T-cell (primary cell): ENCODE measurements at places on chromosomes 3 and 15.

DNA sequence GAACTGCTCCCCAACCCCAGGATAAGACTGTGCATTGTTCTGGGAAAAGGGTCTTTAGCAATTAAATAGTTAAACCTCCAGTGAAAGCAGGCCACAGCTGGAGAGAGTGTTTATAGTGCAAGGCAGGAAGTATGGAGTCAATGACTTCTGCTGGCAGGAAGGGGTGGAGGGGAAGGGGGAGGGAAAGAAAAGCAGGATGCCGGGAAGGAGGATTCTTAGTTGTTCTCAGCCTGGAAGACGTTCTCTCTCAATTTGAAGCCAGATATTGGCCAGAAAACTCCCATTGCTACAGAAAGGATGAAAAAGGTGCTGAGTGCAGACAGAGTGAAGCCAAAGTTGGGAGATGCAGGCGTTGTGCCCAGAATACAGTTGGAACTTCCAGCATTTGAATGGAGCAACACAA is 35.7 kb upstream of the ACTL6A start:
- no peak for DNase-seq

GRCh38 chr3:14082108-14082657 is 42.5 kb downstream of the CHCHD4 start:
- DNase-seq = no peak

GRCh38 chr15:63626955-63627354 is 29.8 kb downstream of the FBXL22 start:
- no peak for DNase-seq

- DNase-seq = no peak
Measured at GRCh38 chr3:140602781-140603180, 75.1 kb upstream of the TRIM42 start.

- no peak for DNase-seq
Measured at GRCh38 chr3:87982421-87982820, 76.4 kb downstream of the CGGBP1 start.

DNA sequence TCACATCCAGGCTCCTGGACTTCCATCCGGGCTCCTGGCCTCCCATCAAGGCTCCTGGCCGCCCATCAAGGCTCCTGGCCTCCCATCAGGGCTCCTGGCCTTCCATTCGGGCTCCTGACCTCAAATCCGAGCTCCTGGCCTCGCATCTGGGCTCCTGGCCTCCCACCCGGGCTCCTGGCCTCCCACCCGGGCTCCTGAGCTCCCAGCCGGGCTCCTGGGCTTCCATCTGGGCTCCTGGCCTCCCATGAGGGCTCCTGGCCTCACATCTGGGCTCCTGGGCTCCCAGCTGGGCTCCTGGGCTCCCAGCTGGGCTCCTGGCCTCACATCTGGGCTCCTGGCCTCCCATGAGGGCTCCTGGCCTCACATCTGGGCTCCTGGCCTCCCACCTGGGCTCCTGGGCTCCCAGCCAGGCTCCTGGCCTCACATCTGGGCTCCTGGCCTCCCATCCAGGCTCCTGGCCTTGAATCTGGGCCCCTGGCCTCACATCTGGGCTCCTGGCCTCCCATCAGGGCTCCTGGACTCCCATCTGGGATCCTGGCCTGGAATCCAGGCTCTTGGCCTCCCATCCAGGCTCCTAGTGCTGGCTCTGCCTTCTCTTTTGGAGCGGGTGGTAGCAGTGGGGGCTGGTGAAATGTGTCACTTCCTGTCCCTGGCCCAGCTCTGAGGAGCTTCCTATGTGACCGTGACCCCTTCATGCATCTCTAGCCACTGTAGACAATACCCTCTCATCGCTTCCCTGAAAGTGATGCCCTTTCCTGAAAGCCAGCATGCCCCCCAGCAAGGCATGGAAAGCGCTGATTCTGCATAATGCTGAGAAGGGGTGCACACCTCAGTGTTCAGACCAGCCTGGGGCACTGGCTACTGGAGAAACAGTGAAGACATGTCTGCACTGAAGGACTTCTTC is 62.7 kb upstream of the BLM start:
- DNase-seq = no peak
